ENCODE measurements at places on chromosomes 3 and 15. TPM values are rescaled to one million over a fixed set of nuclear protein-coding genes. Genes with fewer than 3 reads are reported as not detected.

GRCh38 chr3:175948041-175948440, 1088.9 kb downstream of the NAALADL2 start:
- H3K27ac ChIP-seq = no peak overlapping the region
- no peak for DNase-seq
- no peaks in the 10 kb centered on the region for H3K27me3 ChIP-seq
- no peak overlapping the region for H3K4me3 ChIP-seq
- H3K36me3 ChIP-seq = no peaks in the 10 kb centered on the region
- H3K4me1 ChIP-seq = no peaks in the 10 kb centered on the region

DNA sequence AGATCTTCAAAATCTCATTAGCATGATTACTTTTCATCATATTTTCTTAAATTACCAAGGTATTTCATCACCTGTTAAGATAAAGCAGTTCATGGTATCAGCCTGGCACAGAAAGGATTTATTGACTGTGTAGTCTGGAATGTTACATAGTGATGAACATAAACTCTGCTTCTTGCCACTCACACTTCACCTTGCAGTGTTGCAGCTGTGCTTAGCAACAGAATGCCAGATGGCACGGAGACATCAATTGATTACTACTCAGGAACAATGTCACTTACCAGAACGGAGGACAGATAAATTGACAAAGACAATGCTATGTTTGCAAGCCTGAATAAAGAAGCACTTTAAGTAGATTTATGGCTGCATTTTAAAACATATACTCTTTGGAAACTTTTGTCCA, 15.0 kb upstream of the BCHE start:
- no peaks in the 10 kb centered on the region for H3K4me1 ChIP-seq
- no peaks in the 10 kb centered on the region for H3K27me3 ChIP-seq
- H3K4me3 ChIP-seq = no peak overlapping the region
- no peaks in the 10 kb centered on the region for H3K36me3 ChIP-seq

DNA sequence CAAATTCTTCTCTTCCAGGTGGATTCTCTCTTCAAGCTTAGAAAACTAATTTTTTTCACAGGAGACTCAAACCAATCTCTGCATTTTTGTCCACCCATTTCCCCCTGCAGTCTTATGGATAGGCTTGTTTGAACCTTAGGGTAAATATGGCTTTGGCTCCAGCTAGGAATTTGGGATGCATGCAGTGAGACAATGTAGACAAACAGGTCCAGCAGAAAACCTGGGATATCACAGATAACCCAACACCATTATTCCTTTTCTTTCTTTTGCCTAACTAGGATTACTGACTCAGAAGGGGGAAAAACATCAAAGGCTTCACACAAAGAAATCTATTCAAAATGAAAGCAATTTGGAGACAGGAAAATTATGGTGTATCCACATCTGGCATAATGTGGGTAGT, 11.2 kb upstream of the SEMA5B start:
- H3K27me3 ChIP-seq = peaks cover 17% of the 10 kb centered on the region
- DNase-seq = no peak
- no peak overlapping the region for H3K4me3 ChIP-seq
- H3K27ac ChIP-seq = no peak overlapping the region
- no peaks in the 10 kb centered on the region for H3K36me3 ChIP-seq

DNA sequence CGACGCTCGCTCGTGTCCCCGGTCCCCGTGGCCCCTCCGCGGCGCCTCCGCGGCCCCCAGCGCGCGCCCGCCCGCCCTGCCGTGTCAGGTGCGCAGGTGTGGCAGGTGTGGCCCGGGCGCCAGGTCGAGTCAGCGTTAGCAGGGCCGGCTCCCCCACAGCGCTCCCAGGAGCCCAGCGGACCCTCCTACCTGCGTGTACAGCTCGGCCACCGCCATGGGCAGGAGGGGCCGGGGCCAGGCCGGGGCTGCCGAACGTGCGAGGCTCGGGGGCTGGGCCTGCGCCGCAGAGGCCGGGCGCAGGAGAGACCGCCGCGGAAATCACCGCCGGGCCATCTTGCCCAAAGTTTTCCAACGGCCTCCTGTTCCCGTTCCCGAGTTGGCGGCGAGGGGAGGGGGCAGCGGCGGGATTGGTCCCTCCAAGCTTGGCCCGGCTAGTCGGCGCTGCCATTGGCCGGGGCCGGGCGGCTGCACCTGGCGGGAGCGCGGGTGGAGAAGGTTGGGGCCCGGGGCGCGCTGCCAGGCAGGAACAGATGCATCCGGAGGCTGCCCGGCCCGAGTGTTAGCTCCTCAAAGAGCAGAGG, at the start of gene MYO5C:
TSS of gene MYO5C (minus strand) at position 384 of the 581 bp plus-strand sequence. CDS start at position 216, 168 bp downstream.
- H3K27me3 ChIP-seq = peaks cover 14% of the 10 kb centered on the region
- no peak for DNase-seq
- no peaks in the 10 kb centered on the region for H3K4me1 ChIP-seq
- H3K36me3 ChIP-seq = no peaks in the 10 kb centered on the region

- no peak overlapping the region for H3K4me3 ChIP-seq
- no peak overlapping the region for H3K27ac ChIP-seq
- no peaks in the 10 kb centered on the region for H3K36me3 ChIP-seq
- H3K4me1 ChIP-seq = no peaks in the 10 kb centered on the region
Measured at GRCh38 chr3:97899331-97899730, 72.9 kb downstream of the RIOX2 start.

GRCh38 chr15:48646331-48646730, 822 bp upstream of the FBN1 start:
- H3K36me3 ChIP-seq = no peaks in the 10 kb centered on the region
- H3K4me3 ChIP-seq = no peak overlapping the region
- peaks cover 3% of the 10 kb centered on the region for H3K27me3 ChIP-seq

DNA sequence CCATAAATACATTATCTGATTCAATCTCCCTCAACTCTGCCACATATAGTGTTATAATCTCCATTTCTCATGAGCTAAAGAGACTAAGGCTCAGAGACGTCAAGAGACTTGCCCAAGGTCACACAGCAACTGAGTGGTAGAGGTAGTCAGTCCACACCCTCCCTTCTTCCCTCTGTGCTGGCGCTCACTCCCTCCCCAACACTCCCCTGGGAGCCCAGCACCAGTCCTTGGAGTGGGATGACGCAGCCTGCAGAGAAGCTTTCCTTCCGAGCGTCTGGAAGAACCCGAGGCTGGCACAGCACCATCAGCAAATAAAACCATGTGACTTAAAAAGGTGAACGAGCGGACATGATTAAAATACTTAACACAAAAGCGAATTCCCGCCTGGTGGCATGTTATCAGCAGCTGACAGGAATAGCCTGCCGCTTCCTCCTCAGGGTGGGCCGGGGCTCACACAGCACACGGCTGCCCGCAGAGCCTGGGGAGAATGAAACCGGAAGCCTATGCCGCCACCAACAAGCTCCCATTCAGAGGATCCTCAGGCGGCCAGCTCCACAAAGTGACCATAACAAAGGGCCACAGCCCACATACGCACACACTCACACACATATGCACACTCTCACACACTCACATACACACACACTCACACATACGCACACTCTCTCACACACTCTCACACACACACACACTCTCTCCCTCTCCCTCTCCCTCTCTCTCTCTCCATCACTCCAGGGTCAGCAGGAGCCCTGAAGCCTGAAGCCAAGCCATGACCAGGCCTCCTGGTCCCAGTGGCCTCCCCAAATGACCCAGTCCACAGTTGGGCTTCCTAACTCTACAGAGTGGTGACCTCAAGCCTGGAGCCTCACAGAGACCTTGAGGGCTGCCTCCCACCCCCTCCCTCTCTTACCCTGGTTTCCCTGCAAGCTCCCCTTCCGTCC, 120.5 kb downstream of the XXYLT1 start:
- peak overlapping the region; percentile 32 for H3K4me3 ChIP-seq
- H3K27me3 ChIP-seq = no peaks in the 10 kb centered on the region
- H3K36me3 ChIP-seq = no peaks in the 10 kb centered on the region
- H3K27ac ChIP-seq = peak overlapping the region; percentile 47

GOLGA6B gene
- not detected for total RNA-seq
